Stimulated activated CD4-positive, alpha-beta T cell treated with anti-CD3 and anti-CD28 coated beads, TNF-alpha, amount 100 ng/mL, for 4 hours (primary cell): ENCODE measurements at places on chromosomes 11 and 22.

- no peak for DNase-seq
Observed at GRCh38 chr11:75578977-75579376, 16.9 kb downstream of the SERPINH1 start.

DNA sequence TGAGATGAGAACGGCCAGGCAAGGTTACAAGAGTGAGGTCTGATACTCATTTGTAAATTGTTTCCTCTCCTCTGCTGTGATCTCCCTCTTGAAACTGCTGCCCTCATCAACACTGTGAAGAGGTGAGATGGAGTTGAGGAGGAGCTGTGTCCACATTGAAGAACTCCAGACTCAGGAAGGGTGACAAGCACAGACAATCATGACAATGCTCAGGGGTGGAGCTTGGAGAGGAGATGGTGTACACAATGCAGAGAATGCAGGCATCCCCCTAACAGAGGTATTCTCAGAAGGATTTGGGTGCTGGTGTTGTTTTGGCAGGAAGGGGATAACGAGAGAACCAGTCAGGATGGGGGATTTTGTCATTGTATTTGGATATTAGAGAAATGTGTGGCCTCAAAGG is 21.5 kb upstream of the MMP7 start:
- no peak for DNase-seq

DNA sequence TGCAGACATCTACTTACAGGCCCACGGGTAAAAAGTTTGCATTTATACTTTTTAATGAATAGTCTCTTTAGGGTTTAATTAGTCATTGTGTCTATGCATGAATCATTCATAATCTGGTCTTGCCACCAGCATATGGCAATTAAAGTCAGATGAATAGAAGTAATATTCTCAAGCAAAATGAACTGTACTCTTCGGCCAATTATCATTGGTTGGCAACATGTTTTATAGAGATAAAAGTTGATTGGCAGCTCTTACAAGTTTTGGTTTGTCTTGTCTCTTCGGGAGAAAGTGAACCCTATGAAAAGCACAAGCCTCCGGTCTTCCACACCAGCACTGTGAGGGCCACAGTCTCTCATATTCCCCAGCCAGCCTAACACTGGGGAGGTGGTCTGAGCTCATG is 97.8 kb downstream of the OSBP2 start:
- no peak for DNase-seq

DNA sequence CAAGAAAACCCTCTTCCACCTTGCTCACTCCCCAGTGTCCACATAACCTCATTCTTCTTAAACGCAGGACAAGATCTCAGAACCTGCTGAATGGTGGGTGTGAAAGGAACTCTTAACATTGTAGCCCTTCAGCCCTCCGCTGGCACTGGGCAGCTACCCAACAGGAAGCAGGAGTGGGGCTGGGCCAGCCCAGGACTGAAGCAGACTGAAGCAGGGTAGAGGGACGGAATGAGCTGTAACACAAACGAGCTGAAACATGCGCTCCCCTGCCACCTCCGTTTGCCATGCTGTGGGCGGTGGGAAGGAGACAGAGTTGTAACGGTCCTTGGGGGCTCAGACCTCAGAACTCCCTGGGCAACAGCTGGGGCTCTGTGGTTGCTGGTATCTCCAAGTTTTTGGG is 23.6 kb downstream of the NPAT start:
- DNase-seq, result no peak

- no peak for DNase-seq
Observed at GRCh38 chr11:57981536-57981935, 42.1 kb upstream of the OR9Q1 start.

DNA sequence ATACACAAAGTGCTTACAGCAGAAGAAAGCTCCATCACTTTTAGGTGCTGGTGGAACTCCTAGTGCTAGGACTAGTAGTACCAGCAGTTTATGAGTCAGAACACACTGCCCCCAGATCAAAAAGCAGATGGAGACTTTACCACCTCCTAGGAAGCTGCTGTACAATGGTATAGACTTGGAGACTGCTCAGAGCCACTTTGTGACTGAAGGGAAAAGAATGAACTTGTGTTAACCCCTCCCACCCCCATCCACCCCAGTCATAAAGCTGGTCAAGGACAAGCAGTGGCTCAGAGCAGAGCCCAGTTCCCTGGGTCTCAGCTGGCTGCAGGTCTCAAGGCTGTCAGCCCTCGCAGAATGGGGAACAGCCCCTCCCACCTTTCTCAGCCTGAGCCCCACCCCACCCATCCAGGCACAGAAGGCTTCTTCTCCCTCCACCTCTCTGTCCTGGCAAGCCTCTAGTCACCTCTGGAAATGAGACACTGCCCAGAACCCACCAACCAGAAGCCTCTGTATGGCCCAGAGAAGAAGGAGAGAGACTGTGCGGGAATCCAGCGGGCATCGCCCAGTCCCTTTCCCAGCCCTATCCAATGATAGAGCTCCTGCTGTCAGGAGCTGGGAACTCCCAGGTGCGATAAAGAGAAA is 23.8 kb downstream of the PACSIN2 start:
- DNase-seq, result no peak

DNA sequence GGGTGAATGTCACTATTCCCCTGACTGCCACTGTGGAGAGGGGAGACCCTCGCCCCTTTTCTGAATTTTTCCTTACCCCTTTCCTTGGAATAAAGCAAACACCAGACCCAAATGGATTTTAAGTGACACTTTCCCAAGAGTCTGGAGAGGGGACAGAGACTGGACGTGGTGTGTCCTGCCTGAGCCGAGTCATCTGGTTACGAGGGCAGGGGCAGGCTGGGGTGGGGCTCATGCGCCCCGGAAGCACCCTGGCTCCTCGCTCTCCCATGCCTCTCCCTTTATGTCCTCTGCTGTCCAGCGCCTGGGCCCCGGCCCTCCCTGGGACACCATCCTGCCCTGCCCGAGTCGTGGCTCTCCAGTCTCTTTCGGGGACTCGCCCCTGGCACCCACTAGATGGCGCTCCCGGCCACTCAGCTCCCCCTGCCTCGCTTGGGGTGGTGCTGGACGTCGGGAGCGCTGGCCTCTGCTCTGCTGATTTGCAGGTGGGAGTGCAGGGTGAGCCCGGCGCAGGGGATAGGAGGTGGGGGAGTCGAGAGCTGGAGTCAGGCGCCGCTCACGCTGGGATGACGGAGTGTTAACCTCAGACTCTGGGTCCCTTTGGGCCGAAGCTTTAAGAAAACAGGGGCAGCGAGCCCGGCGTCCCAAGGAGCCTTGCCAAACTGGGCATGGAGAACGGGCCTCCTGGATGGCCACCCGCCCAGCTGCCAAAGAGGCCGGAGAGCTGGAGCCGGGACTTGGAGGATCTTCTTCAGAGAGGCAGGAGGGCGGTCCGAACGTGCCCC is 89.8 kb downstream of the RPS6KA4 start:
- DNase-seq, result peak; percentile 38

- DNase-seq, result no peak
Observed at GRCh38 chr11:8283100-8283464, 19.4 kb upstream of the LMO1 start.

DNA sequence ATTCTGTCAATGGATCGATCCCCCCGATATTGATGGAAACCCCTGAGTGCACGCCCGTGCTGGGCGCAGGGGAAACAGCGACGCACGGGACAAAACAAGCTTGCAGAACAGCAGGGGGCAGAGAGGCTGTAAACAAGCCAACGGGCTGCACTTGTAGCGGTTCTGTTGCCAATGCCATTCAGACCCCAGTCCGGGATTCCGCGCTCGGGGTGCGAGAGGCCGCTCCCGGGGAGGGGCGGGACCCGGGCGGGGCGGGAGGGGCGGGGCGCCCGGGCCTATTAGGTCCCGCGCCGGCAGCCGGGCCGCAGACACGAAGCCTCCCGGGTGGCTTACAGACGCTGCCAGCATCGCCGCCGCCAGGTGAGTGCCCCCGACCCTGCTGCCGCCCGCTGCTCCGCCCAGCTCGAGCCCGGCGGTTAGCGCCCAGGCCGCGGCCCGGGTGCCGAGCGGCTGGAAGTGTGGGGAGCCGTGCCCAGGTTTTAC is at the start of gene BIK:
TSS of gene BIK (plus strand) at position 307 of the 483 bp plus-strand sequence. CDS start 13,273 bp downstream, outside the sequence.
- no peak for DNase-seq

- DNase-seq, result no peak
Observed at GRCh38 chr11:134701564-134702165, 289.6 kb upstream of the B3GAT1 start.

DNA sequence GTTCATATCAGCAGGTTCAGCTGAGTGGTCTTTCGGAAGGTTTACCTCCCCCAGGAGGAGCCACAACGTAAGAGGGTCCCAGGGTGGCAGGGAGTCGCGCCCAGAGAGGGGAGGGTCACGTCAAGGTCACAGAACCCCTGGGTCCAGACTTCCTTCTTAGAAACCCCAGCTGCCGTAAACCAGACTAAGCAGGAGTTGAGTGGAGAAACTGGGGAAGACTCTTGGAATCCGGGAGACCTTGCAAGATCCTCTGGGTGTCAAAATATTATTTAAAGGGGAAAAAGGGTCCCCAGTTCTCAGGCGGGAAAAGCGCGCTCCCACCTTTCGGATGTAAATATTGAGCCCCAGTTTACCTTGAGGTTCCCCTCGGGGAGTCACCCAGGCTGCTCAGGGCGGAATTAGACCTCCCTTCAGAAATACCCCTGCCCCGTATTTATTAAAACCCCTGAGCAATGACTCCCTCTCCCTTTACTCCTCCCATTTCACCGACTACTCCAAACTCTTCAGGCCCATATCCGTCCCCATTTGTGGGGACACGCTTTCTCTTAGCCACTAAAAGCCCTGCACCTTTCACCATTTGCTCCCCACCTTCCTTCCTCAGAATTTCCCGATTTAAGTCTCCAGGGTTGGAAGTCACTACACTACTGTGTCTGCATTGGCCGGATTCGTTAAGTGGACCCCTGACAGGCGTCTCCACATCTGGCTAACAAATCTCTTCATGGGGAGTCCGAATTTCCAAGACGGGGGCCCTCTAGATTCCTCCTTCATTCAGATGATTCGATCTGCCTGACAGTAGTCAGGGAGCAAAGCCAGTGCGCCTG is 4.2 kb downstream of the SLC17A6 start:
- DNase-seq, result no peak

DNA sequence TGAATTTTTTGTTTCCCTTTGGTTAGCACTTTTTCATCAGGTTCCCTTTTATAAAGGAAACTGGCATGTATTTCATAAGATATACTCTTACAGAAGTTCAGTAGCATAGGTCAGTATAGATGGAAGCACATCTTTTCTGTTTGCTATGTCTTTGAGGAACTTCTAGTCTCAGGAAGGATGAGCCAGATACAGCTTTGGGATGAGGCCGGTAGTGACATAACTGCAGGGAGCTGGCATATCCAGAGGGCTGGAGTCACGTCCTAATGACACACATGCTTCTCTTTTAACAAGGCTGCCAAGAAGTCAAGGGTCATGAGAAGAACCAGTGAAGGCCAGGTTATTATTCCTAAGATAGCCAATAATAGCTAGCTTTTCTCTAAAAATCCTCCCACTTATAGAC is 33.3 kb upstream of the ADSL start:
- DNase-seq, result no peak

GRCh38 chr11:36073411-36074203 is 129.7 kb downstream of the LDLRAD3 start:
- no peak for DNase-seq

- DNase-seq, result peak; percentile 33
Observed at GRCh38 chr11:65180877-65181568, 705 bp upstream of the CAPN1 start.

- no peak for DNase-seq
Observed at GRCh38 chr22:27800250-27801201, 1.0 kb downstream of the MN1 start.

DNA sequence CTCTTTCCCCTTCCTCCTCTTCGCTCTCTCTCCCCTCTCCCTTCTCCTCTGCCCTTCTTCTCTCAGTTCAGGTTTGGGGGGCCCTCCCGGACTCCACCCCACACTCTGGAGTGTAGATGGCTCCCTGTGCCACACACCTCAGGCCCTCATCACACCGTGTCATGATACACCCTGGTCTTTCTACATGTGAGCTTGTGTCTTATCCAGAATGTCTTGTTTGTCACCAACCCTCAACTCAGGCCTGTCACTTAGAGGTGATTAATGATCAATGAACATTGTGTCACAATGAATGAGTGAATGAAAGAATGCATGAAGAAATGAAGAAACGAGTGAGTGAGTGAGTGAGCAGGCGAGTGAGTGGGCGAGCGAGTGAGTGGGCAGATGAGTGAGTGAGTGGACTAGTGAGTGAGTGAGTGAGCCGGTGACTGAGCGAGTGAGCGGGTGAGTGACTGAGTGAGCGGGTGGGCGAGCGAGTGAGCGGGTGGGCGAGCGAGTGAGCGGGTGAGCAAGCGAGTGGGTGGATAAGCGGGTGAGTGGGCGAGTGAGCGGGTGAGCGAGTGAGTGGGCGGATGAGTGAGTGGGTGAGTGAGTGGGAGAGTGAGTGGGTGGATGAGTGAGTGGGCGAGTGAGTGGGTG is 33.8 kb downstream of the CAPN1 start:
- no peak for DNase-seq

DNA sequence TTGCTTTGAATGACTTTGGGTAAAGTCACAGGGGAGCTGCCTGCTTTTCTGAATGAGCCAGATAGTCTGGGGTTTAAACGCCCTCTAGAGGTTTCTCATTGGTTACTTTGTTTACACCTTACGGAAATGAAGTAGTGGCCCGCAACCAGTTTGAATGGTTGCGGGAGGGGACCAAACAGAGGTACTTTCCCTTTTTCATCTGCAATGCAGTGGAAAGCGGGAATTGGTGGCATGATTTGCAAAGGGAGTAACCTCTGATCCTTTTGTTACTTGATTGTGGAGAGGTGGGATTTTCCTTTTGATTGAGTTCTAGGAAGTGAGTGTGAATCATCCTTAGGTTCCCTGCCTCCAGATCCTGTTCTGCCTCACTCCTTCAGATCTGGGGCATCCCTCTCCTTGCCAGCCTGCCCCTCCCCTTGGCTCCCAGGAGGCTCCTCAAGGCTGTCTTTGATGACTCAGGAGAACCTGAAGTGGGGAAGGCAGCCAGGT is 15.9 kb upstream of the GLYATL1 start:
- no peak for DNase-seq

GRCh38 chr11:103586756-103587155 is 449.7 kb upstream of the DDI1 start:
- DNase-seq, result no peak

DNA sequence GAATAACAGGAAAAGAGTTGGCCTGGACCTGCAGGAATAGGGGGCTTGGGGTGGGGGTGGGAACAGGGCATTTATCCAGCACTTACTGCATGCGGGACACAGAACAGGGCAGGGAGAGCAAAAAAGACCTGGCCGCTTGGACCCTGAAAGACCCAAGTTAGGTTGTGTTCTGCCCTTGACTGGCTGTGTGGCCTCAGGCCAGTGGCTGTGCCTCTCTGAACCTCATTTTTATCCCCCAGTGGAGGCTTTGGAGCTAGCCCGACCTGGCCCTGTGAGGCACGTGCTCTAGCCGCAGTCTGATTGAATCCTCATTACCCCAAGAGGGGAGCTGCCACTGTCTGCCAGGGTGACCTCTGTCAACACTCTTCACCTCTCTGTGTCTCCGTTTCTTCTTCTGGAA is 68.7 kb downstream of the MN1 start:
- DNase-seq, result no peak

GRCh38 chr11:18145837-18146236 is 13.5 kb downstream of the MRGPRX3 start:
- DNase-seq, result no peak

- DNase-seq, result no peak
Observed at GRCh38 chr22:43844560-43845545, 17.5 kb downstream of the SULT4A1 start.

- no peak for DNase-seq
Observed at GRCh38 chr11:12127206-12127898, 17.0 kb downstream of the MICAL2 start.
